Stimulated activated CD8-positive, alpha-beta memory T cell treated with anti-CD3 and anti-CD28 coated beads, Interleukin-4, amount 100 ng/mL, for 1 hour (primary cell): ENCODE measurements at places on chromosomes 1 and 21.

- DNase-seq, result no peak
Observed at GRCh38 chr1:180229483-180230415, at the start of gene LHX4. LHX4 (plus strand) TSS chr1:180230264; CDS start chr1:180230530, 266 bp downstream.

DNA sequence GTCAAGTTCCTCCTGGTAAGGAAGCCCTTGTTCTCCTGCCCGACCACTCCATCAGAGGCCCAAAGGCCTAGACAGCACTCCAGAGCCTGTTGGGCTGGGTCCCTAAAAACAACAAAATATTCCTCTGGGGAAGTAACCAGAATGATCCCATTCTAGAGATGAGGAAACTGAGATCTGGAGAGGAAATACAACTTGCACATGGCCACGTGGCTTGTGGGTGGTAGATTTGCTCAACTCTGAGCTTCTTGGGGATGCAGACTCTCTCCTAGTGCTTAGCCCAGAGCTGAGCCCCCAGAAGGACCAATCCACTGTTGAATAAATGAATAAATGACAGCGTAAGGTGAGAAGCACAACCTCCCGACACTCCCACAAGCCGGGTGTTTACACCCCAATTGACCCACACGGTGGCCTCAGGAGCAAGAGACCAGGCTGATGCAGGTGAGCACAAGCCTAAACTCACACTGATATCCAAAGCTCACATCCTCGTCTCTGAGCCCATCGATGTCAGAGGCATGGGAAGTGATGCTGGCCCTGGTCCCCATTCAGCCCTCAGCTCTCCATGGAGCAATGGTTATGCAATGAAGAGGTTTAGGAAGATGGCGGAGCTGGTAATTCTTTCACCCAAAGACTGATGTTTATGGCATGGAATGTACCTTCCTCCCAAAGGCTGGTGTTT lies 172.5 kb upstream of the EDN2 start:
- DNase-seq, result no peak

- DNase-seq, result no peak
Observed at GRCh38 chr21:39666681-39667315, 54.1 kb downstream of the B3GALT5 start.

DNA sequence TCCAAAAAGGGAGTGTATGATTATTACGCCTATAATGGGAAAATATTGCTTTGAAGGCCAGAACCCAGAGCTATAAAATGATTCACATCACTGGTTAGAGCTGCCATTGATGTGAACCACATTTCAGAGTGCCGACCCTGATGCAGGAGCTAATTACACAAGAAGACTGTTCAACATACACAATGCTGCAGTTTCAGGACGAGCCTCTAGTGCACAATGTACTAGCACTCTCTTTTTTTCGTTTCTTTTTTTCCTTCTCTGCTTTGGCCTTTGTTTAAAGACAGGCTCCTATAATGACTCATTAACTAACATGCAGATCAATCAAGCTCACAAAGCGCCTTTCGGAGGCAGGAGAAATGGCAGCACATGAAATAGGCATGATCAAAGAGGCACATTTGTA lies 66.0 kb upstream of the HMGB4 start:
- no peak for DNase-seq

DNA sequence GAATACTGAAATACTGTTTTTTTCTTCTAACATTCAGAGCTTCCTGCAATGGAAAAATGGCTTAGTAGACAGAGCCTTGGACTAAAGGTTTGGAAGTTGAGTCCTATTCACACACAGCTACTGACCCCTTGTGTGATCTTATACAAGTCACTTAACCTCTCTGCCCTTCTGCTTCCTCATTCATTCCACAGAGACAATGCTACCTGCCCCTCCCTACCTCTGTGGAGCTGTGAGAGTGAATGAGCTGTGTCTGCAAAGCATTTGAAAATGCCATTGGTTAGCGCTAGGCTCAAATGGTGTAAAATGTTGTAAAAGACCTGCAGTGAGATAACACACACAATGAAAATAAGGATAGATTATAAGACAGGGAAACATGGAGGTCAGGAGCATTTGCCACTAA lies 214.4 kb downstream of the BARHL2 start:
- DNase-seq, result no peak

DNA sequence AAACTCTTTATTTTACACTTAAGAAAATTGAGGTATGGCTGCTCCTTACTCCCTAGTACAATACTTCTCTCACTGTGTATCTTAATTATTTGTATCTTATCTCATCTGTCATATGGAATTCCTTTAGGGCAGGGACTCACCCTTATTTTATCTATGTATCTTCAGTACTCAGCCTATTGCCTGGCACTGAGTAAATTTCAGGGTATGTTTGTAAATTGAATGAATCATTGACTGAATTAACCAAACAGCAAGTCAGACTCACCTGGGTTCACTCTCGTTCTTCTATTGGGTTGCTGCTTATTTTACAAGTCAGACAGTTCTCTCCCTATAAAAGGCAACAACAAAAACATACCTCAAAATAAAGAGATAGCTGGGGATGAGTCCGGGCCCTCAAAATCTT lies 63.8 kb downstream of the LAMC1 start:
- no peak for DNase-seq

DNA sequence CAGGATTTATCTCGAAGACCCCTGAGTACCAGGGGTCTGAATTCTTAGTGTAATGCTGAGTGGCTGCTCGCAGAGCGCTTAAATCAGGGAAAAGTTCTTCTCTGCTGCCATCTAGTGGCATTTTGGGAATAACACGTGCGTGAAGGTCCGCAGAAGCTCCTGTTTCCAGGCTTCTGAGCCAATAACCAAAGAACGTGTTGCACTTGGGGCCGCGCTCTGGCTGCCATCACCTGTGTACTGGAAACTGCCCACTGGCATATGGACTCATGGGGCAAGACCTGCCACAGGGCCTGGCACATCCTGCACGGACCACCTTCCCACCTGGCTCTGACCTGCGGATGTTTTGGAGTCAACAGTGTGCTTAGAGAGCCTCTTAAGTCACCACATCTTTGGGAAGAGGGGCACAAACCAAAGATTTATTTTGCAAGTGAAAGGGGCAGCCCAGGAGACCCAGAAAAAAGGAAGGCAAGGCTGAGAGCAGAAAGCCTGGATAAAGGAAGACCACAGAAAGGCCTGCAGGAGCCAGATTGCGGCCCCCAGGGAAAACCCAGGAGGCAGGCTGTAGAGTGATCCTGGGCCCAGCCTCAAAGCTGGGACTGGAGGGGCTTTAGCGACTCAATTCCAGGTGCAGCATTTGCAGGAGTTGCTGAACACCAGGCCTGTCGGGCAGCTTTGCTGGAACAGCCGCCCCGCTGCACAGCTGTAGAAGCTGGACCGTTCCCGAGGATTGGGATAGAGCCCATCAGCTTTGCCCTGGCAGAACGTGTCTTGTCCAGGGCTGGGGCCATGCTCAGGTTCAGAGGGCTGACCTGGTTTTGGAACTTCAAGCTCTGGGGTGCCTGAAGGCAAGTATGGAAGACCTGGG lies 13.0 kb downstream of the CHIT1 start:
- peak; percentile 20 for DNase-seq

DNA sequence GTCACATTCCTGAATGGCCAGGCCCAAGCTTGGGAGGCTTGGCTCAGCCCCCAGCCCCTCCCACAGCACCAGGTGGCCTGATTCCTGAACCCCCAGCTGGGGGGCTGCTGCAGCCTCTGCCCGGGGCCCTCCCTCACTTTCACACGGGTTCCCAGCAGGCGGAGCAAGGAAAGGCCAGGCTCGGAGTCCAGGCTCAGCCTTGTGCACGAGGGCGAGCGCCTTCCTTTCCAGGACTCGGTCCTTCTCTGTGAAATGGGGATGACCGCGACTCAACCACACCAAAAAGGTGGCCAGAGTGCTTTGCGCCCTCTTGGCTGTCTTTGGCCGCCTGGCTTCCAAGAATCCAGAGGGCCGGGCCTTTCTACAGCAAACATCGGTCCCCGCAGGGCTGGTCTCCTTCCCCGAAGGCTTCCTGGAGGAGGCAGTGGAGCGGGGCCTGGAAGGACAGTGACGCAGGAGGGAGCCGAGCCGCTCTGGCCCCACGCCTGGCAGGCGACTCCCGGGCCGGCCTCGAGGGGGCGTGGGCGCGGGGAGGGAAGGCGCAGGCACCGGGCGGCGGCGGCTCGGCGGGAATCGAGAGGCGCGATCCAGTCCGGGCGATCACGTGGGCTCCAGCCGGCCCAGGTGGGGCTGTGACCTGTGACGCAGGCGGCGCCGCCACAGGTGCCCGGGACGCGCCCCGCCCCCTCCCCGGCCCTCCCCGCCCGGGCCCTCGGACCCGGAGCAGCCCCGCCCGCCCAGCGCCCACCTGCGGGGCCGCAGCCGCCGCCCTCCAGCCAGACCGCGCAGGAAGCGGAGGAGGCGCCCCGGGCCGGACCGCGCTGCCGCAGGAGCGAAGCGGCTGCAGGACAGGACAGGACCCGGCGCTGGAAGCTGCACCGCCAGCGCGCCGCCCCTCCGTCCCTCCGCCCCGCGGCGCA lies at the start of gene ARHGEF16:
Gene ARHGEF16 (plus strand): TSS at position 775 of the 920 bp plus-strand sequence. CDS start 8,420 bp downstream, outside the sequence.
- no peak for DNase-seq

GRCh38 chr1:60589916-60590315 lies 492.4 kb upstream of the NFIA start:
- DNase-seq, result no peak

DNA sequence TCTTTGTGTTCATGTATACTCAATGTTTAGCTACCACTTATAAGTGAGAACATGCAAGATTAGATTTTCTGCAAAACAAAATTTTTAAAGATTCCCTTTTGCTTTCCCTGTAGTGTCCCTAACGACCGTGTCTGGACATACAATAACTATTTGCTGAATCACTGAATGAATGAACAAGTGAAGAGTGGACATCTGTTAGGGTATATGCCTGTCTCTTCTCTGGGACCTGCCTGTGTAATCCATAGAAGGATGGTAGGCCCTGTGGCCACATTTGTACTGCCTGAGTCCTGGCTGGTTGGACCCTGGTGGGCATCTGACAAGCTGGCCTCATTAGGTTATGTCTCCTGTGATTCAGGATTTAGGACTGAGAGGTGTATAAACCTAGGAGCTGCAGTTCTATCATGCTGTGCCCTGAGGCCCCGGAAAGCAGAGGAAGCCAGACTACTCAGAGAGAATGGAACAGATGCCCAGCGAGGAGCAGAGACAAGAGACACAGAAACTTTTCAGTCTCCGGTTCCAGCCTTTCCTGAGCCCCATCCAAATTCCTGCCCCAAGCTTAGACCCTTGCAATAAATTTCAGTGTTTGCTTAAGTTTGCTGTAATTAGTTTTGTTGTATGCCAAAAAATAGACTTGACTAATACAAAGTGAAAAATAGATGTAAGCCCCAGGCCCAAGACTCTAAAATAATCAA lies 7.5 kb upstream of the NCF2 start:
- DNase-seq, result no peak

- DNase-seq, result no peak
Observed at GRCh38 chr1:23573574-23574182, 14.4 kb upstream of the ID3 start.

GRCh38 chr1:180028864-180029263 lies 74.3 kb downstream of the CEP350 start:
- DNase-seq, result no peak

DNA sequence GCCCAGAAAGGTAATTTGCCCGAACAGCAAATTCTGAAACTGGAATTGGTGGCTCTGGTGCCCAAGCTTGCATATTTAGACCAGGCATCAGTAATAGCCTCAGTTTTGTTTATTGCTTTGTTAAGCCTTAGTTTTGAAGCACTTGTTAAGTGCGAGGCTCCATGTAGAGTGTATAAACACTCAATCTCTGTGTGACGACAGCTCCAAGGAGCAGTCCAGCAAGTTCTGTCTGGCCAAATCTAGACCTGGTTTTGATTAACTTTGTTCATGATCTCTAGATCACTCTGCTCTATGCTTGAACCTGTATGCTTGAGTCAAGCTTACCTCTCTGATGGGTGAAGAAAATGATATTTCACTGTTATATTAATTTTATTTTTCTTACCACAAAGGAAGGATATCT lies 37.4 kb downstream of the DOP1B start:
- DNase-seq, result no peak

DNA sequence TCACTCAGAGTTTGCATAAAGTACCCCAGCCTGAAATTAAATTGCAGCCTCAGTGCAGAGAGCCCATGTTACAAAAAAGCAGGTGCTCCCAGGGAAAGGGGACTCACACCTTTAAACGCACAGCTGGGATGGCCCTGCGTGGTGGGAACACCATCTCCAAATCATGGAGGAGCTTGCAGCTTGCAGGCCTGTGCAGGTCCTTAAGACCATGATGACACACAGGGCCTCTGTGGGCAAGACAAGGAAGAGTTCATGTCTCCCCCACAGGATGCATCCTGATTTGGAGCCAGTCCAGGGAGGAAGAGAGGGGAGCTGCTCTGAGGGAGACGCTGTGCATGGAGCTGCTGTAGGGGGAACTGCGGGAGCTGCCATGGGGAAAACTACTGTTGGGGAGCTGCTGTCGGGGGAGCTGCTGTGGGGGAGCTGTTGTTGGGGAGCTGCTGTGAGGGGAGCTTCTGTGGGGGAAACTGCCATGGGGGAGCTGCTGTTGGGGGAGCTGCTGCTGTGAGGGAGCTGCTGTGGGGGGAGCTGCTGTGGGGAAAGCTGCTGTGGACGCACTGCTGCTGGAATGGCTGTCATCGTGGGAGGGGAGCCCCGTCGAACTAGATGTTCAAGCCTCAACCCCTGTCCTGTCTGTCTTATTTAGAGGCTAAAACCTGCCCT lies 113.9 kb downstream of the MATN1 start:
- no peak for DNase-seq

- DNase-seq, result no peak
Observed at GRCh38 chr1:7390604-7391000, 380.5 kb upstream of the VAMP3 start.

DNA sequence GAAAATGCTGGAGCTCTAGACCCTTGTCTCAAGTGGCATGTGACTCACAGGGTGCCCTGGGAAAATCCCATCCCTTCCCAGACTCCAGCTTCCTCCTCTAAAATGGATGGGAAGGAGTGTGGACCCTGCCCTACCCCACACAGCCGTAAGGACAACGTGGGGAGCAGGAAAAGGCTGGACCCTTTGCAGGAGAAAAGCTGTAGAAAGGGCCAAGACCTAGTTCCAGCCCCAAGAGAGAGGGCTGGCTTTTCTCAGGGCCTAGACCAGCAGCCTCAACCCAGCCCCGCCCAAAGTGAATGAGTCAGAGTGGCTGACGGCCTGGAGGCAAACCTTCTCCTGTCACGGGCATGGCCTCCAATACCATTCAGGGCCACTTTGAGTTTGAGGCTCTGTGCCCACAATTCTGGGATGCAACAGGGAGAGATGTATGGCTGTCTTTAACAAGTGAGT lies 1.1 kb downstream of the LAMB3 start:
- DNase-seq, result peak; percentile 9

- no peak for DNase-seq
Observed at GRCh38 chr21:46113497-46114176, 15.7 kb downstream of the COL6A2 start.

GRCh38 chr1:40081871-40082270 lies 15.2 kb downstream of the PPT1 start:
- DNase-seq, result no peak

GRCh38 chr1:9793291-9793690 lies 30.5 kb downstream of the CLSTN1 start:
- DNase-seq, result no peak

GRCh38 chr1:5370311-5370710 lies 621.9 kb downstream of the NPHP4 start:
- DNase-seq, result no peak

GRCh38 chr1:180572760-180573159 lies 14.0 kb downstream of the OVAAL start:
- no peak for DNase-seq
